ENCODE measurements at places on chromosomes 16 and 17.

DNA sequence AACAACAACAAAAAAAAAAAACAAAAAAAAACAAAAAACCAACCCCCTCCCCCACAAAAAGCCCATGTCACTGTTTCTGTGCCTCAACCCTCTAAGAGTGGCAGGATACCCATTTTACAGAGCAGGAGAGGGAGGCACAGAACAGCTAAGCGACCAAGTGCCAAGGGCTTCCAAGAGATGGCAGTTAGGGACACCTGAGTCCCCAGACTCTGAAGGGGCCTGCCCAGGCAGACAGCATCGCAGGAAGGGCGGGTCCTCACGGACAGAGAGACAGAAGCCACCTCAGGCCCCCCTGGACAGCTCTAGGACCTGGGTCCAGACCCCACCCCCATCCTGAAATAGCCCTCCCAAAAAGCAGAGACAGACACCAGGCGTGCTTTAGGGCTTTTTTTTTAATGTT lies 21.6 kb upstream of the CPSF4L start:
- H3K4me3 ChIP-seq, result no peak overlapping the region
- H3K27ac ChIP-seq, result no peak overlapping the region
- H3K4me1 ChIP-seq, result no peaks in the 10 kb centered on the region
- no peaks in the 10 kb centered on the region for H3K36me3 ChIP-seq

GRCh38 chr17:27368151-27368795 lies 74.4 kb downstream of the WSB1 start:
- no peak overlapping the region for H3K27ac ChIP-seq
- H3K4me1 ChIP-seq, result no peaks in the 10 kb centered on the region
- peaks cover 4% of the 10 kb centered on the region for H3K36me3 ChIP-seq
- H3K27me3 ChIP-seq, result peaks cover 10% of the 10 kb centered on the region
- DNase-seq, result no peak

DNA sequence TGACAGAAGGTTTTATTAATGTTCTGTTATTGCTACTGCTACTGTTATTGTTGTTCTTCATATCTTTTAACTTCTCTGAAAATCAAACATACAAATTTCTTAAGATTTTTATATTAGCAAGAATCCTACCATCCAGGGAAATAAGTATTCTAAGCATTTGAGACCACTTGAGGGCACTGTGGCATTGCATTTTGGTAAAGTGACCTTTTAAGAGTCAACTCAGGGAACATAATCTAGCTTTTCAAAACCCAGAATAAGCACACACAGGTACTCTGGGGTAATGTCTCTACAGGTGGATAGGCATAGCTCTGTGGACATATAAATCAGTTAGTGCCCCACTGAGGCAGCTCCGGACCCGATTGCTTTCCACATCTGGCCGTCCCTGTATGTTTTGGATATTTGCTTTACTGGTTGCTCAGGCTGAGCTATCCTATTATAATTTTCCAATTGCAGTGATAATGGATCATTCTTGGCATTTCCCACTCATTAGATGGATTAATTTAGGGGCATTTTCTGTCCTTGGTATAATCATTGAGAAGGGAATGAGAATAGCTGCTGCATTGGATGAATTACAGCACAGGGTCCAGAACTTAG lies 1425.1 kb upstream of the CDH8 start:
- no peaks in the 10 kb centered on the region for H3K36me3 ChIP-seq
- no peak overlapping the region for H3K4me3 ChIP-seq
- no peaks in the 10 kb centered on the region for H3K4me1 ChIP-seq
- H3K27ac ChIP-seq, result no peak overlapping the region
- no peaks in the 10 kb centered on the region for H3K27me3 ChIP-seq

GRCh38 chr17:43690624-43691316 lies 29.0 kb upstream of the MEOX1 start:
- no peak overlapping the region for H3K27ac ChIP-seq
- H3K4me1 ChIP-seq, result no peaks in the 10 kb centered on the region
- no peak for DNase-seq
- H3K36me3 ChIP-seq, result no peaks in the 10 kb centered on the region
- H3K27me3 ChIP-seq, result peaks cover 2% of the 10 kb centered on the region

GRCh38 chr16:20871941-20872815 lies 28.0 kb downstream of the DCUN1D3 start:
- H3K27me3 ChIP-seq, result no peaks in the 10 kb centered on the region
- no peak overlapping the region for H3K4me3 ChIP-seq
- peaks cover 12% of the 10 kb centered on the region for H3K36me3 ChIP-seq
- H3K4me1 ChIP-seq, result peaks cover 44% of the 10 kb centered on the region
- no peak for DNase-seq

GRCh38 chr17:73616873-73617404 lies 27.3 kb downstream of the SDK2 start:
- H3K4me3 ChIP-seq, result no peak overlapping the region
- no peak overlapping the region for H3K27ac ChIP-seq
- no peaks in the 10 kb centered on the region for H3K27me3 ChIP-seq
- no peak for DNase-seq

DNA sequence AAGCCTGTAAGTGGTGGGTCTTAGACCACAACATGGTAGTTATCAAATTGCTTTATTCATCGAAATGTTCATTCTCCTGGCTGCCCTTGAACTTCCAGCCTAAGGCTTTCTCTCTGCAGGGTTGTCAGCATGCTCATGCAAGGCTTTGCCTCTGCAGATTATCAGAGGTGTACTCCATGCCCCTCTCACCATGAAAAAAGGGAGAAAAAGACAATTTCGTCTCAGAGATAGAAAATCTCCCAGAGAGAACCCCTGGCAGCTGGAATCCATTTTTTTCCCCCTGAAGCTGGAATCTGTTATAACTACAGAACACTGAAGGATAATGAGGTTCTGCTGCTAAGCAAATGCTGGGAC lies 33.9 kb upstream of the METTL9 start:
- peaks cover 4% of the 10 kb centered on the region for H3K4me1 ChIP-seq
- no peak for DNase-seq
- H3K27me3 ChIP-seq, result peaks cover 2% of the 10 kb centered on the region
- no peaks in the 10 kb centered on the region for H3K36me3 ChIP-seq
- H3K4me3 ChIP-seq, result no peak overlapping the region

DNA sequence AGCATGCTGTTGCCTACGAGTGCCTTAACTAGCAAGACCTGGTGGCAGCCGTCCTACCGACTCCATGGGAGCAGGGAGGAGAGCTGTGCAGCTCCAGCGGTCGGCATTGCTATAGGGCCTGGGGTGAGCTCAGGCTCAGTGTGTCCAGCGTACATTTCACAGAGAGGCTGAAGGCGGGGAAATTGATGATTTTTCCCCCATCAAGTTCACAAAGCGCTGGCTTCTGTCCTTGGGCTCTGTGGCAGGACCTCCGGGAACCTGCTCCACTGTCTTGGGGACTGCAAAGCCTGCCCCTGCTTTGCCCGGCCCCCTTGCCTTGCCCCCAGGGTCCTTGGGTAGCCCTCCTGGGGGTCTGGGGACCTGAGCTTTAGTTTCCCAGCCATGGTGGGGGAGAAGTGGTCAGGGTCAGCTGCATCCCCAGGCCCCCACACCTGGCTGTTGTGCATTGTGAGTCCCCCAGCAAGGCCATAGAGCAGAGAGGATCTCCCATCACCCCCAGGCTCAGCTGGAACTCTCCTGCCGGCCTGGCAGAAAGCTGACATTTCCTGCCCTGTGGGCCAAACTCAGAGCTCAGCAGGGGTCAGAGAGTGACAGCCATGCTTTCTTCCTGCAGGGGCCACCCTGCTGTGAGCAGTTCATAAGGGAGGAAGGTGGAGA lies 3.9 kb upstream of the KCNJ18 start:
- no peak overlapping the region for H3K27ac ChIP-seq
- no peaks in the 10 kb centered on the region for H3K4me1 ChIP-seq
- H3K36me3 ChIP-seq, result no peaks in the 10 kb centered on the region
- DNase-seq, result no peak

GRCh38 chr16:75095204-75095621 lies 21.4 kb downstream of the LDHD start:
- no peaks in the 10 kb centered on the region for H3K36me3 ChIP-seq
- no peak for DNase-seq
- peaks cover 58% of the 10 kb centered on the region for H3K4me1 ChIP-seq
- H3K27me3 ChIP-seq, result no peaks in the 10 kb centered on the region
- H3K27ac ChIP-seq, result no peak overlapping the region
- H3K4me3 ChIP-seq, result no peak overlapping the region

GRCh38 chr16:67164599-67165061 lies at the start of gene HSF4:
TSS of gene HSF4 (plus strand) at chr16:67164745. CDS start at chr16:67164812, 67 bp downstream.
- no peak within 1 kb of the TSS for H3K4me3 ChIP-seq
- H3K36me3 ChIP-seq, result peaks cover 4% of the 10 kb centered on the region
- no peak within 1 kb of the TSS for H3K27ac ChIP-seq
- DNase-seq, result no peak

All from activated naive CD8-positive, alpha-beta T cell treated with anti-CD3 and anti-CD28 coated beads, Interleukin-2, amount 50 U/mL, for 24 hours (primary cell).